ENCODE measurements at places on chromosomes 5 and 9.
A peak's percentile ranks its signal among the peaks of the same experiment; 100 is the strongest.

- DNase-seq: no peak
Observed at GRCh38 chr5:165728425-165728824, 2223.0 kb downstream of the MAT2B start.

- no peak for DNase-seq
Observed at GRCh38 chr9:89365532-89365912, 47.2 kb downstream of the SECISBP2 start.

DNA sequence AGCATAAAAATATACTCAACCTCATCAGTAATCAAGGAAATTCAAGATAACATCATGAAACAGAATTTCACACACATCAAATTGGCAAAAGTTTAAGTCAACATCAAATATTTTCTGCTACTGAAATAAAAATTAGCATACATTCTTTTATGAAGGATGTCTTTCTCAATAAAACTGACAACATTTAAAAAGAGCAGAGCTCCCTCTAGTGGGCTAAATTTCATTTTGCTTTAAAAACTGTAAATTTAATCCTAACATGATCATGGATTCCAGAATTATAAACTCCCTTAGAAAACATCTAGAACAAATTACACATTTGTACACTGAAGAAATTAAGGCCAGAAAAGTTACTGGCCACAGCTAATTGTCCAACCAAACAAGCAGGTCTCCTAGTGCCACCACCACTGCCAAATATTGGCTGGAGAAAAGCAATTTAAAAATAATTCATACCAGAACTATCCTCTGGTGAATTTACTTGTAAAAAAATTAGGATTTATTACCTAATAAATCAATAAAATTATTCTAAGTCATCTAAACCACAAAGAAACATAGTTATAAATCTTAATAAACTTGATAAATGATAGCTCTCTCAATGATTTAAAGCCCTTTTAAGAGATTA, 31.2 kb downstream of the DEPDC1B start:
- DNase-seq: peak; percentile 33

DNA sequence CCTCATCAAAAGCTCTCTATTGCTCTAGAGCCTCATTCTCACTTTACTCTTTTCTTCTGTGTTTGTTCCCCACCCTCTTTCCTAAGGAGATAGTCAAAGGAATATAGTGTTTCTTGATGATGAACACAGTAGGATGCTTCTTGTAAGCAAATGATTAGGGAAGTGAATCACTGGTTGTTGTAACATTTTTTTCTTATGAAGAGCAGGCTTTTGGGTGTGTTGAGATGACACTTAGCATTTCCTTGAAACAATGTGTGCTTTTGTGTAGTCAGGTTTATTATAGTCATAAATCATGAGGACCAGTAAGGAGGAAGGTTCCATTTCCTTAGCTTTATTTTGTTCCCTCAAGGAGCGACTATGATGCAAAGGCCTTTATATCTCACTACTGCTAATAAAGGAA, 1991.3 kb upstream of the C9orf72 start:
- DNase-seq: peak; percentile 9

GRCh38 chr9:84170521-84171141, 169.9 kb downstream of the SLC28A3 start:
- peak; percentile 98 for DNase-seq

DNA sequence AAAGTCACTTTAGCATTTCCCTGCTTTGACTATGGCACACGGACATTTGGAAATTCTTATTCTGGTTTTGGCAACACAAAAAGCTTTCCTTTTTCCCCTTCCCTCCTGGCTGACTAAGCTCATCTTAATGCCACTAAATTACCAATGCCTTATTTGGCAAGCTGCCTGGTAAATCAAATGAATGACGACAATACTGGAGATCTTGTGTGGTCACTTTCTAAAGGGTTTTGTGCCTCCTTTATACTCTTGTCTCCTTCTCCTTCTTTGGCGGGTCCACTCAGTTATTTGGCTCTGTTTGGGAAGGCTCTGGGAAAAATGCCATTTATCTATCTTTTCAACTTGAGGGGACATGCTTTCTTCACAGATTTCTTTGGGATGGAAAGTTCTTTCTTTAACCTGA, 34.9 kb downstream of the SH3GL2 start:
- peak; percentile 71 for DNase-seq

DNA sequence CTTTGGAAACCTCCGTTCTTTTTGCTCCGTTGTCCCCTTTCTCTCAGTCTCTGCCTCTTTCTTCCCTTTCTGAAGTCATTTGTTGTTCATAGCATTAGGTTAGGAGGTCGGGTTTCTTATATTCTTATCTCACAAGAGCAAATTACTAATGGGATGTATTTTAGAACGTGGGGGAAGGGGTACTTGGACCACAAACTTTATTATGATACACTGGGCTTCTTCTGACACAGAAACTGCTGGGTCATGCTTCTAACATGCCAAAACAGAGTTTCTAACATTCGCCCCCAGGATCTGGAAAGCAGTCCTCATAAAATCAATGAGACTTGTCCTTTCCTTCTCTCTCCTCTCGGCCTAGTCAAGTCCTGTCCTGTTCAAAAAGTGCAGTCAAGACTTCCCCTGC, 334.4 kb downstream of the GADD45G start:
- DNase-seq: no peak

GRCh38 chr5:38734353-38734752, 111.5 kb upstream of the OSMR start:
- no peak for DNase-seq

DNA sequence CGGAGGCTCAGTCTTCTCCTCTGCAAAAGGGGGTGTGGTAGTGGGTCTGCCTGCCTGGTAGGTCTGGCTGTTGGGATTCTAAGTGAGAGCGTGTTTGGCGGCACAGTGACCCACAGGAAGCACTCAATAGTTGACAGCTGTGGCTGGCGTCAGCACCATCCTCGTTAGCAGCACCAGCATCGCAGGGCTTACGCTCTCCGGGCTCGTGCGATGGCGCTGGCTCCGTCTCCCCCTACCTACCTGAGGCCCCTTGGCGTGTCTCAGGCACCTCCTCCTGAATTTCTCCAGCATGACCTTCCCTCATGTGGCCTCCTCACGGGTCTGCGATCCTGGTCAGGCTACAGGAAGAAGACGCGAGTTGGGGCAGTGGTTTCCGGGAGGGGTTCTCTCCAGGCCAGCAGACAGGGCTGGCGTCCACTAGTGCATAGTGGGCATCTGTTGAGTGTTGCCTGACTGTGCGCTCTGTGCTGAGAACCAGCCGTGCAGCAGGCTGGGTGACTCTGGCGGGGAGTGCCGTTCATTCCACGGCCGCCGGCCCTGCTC, 66.9 kb downstream of the HMCN2 start:
- DNase-seq: no peak

- no peak for DNase-seq
Observed at GRCh38 chr5:43637416-43637815, 34.4 kb downstream of the NNT start.

Measured in fibroblast of skin of abdomen (primary cell).